ENCODE measurements at places on chromosomes 3 and 15. TPM values are rescaled to one million over a fixed set of nuclear protein-coding genes. Genes with fewer than 3 reads are reported as not detected.

GRCh38 chr3:123778991-123779622 is 105.0 kb downstream of the MYLK start:
- no peak for DNase-seq

GRCh38 chr3:153277029-153277428 is 115.0 kb downstream of the RAP2B start:
- DNase-seq, result no peak

GRCh38 chr3:134222835-134223234 is 27.8 kb downstream of the RYK start:
- no peak for DNase-seq

GRCh38 chr3:195250473-195251251 is 20.3 kb downstream of the XXYLT1 start:
- no peak for DNase-seq

DNA sequence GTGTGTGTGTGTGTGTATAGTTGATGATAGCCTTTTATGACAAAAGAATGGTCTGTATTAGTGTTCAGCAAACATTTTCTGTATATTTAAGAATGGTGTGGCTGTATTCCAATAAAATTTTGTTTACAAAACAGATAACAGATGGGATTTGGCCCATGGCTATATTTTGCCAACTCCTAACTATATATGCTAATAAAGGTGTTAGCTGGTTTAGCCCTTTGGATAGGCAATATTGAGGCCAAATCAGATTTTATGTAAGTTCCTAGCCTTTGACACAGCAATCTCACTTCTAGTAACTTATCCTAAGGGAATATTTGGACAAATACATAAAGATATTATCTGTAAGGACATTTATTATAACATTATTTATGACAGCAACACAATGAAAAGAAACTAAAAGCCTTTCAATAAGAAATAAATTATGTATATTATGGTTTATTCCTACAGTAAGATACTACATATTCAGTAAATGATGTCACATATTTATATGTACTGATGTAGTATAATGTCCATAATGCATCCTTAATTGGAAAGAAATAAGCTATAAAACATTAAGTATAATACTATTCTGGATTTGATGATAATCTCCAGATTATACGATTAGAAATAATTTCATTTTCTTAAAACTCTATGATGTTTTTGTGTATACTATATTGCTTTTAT is 264.0 kb downstream of the RBMS3 start:
- no peak for DNase-seq

DNA sequence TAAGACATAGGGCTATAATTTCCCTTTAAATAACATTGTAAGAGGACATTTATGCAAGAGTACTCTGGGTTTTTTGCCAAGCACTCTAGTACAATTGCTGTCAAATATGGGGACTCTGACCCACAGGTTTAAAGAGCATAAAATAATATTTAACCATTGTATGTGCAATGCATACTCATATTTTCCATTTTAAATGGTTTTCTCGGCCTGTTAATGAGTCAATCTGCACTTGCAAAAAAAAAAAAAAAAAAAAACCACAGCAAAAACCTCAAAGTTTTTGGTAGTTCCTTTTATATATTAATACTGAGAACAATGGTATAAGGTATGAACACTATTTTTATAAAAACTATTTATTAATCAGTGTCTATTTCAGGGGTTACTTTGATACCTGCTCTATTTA is 304.0 kb upstream of the CBLB start:
- DNase-seq, result no peak

DNA sequence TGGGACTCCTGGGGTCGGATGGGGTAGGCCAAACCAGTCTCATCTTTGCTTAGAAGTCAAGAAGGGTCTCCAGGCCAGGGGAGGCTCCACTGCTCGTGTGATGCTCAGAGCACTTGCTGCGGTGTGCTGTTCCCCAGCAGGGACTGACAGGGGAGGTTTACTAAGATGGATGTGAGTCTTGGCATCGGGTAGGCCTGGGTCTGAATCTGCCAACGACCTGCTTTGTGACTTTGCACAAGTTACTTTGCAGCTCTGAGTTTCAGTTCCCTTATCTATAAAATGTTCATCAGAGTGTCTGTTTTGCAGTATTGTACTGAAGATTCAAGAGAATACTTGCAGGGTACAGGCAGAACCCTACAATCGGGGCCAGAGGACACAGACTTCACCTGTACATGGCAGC is 17.3 kb upstream of the CDCP1 start:
- DNase-seq, result no peak

The GP9 gene
- not detected for total RNA-seq

Measured in RPMI7951 (cell line).